ENCODE measurements at places on chromosomes 3 and 15. TPM values are rescaled to one million over a fixed set of nuclear protein-coding genes. Genes with fewer than 3 reads are reported as not detected.

CHRFAM7A gene
- polyA plus RNA-seq, result 2.8 TPM

DNA sequence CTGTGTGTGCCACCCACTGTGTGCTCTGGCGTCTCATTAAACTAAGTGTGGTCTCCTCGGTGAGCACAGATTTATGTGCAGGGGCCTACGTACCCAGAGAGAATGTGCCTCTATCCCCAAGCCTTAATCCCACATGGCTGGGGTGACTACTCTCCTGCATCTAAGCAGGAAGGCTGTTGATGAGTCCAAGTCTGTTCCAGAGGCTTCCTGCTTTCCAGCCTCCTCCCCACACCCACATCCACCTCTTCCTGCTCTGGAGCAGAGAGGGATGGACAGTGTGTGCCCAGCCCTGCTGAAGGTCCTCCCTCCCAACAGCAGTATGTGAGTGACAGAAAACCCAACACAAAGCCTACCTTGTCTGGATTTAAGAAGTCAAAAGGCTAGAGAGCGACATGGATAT is 38.8 kb upstream of the BCL2L10 start:
- no peaks in the 10 kb centered on the region for H3K4me1 ChIP-seq
- no peaks in the 10 kb centered on the region for H3K27me3 ChIP-seq
- H3K36me3 ChIP-seq, result peaks cover 22% of the 10 kb centered on the region
- H3K4me3 ChIP-seq, result no peak overlapping the region
- DNase-seq, result no peak

DNA sequence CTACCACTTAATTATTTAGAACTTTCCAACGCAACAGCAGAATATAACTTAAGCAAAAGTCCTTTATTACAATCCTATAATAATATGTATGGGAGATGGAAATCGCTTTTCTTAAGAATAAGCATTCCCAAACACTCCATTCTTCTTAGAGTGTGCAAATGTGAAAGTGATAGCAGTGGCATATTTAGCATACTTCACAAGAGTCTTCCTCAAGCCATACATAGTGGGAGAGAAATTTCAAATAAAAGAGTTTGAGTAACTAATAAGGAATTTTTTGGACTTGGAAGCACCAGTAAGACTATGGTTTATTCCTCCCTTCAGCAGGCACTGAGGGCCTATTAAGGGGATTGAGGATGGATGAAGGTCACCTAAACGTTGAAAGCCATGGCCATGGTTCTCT is 22.1 kb upstream of the BNC1 start:
- DNase-seq, result no peak
- H3K4me1 ChIP-seq, result no peaks in the 10 kb centered on the region
- no peaks in the 10 kb centered on the region for H3K27me3 ChIP-seq
- no peaks in the 10 kb centered on the region for H3K36me3 ChIP-seq
- no peak overlapping the region for H3K4me3 ChIP-seq

- no peak overlapping the region for H3K4me3 ChIP-seq
- peaks cover 23% of the 10 kb centered on the region for H3K4me1 ChIP-seq
- H3K36me3 ChIP-seq, result no peaks in the 10 kb centered on the region
Observed at GRCh38 chr3:29764041-29764440, 483.2 kb downstream of the RBMS3 start.

GRCh38 chr15:57282686-57283085 is 93.6 kb upstream of the CGNL1 start:
- peaks cover 30% of the 10 kb centered on the region for H3K36me3 ChIP-seq
- H3K4me3 ChIP-seq, result no peak overlapping the region
- H3K27me3 ChIP-seq, result no peaks in the 10 kb centered on the region

GRCh38 chr3:67384760-67385397 is 269.5 kb downstream of the SUCLG2 start:
- peak; percentile 29 for DNase-seq
- H3K27me3 ChIP-seq, result no peaks in the 10 kb centered on the region
- no peak overlapping the region for H3K4me3 ChIP-seq
- no peak overlapping the region for H3K27ac ChIP-seq
- H3K36me3 ChIP-seq, result no peaks in the 10 kb centered on the region
- H3K4me1 ChIP-seq, result peaks cover 24% of the 10 kb centered on the region

DNA sequence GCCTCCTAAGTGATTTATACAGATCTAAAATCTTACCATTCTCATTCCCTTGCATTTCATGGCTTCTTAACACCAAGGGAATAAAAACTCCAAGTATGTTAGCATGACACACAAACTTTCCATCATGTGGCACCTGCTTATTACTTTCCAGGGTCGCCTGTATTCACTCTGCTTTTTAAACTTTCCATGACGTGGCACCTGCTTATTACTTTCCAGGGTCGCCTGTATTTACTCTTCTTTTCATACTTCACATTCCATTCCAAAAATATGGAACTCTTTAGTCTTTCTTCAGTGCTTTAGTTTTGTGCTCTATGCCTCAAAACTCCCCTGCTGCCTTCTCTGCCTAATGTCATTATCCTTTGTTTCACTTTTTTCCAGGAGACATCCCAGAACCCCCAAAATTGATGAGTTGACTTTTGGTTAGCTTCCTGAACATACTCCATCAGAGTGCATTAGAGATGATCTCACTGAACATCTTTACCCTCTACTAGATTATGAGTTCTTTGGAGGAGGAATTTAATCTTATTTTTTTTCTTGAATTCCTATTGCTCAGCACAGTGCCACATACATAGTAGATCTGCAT is 47.0 kb downstream of the CALML4 start:
- DNase-seq, result peak; percentile 13
- H3K4me1 ChIP-seq, result no peaks in the 10 kb centered on the region
- H3K27ac ChIP-seq, result no peak overlapping the region
- no peak overlapping the region for H3K4me3 ChIP-seq
- peaks cover 5% of the 10 kb centered on the region for H3K36me3 ChIP-seq
- no peaks in the 10 kb centered on the region for H3K27me3 ChIP-seq
